ENCODE measurements at places on chromosomes 5 and 9. TPM values are rescaled to one million over a fixed set of nuclear protein-coding genes. Genes with fewer than 3 reads are reported as not detected.

Gene ADRA1B
- not detected for polyA plus RNA-seq

DNA sequence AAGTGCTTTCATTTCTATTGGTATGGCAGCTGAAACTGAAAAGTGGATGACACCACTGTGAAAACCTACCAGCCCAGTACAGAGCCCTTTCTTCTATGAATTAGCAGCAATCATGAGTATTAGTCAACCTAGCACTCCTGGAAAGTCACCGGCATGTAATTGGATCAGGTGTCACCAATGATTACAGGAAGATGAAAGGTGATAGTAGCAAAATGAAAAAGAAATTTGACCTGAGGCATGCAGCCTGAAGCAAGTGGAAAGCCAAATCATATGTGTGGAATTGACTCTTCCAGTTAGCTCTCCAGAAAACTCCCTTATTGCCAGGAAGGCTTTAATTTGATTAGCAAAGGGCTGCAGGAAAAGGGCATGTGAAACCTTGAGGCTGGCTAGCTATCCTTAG lies 81.2 kb upstream of the NAA35 start:
- no peak for DNase-seq

GRCh38 chr9:96082516-96083232 lies 207.2 kb downstream of the ERCC6L2 start:
- no peak for DNase-seq

- no peak for DNase-seq
Measured at GRCh38 chr5:134510970-134511795, 14.3 kb upstream of the JADE2 start.
